Stimulated activated CD4-positive, alpha-beta T cell treated with anti-CD3 and anti-CD28 coated beads, Interleukin-1b, Interleukin-23, amount 100 ng/mL, for 1 hour (primary cell): ENCODE measurements at places on chromosomes 13 and 19.

GRCh38 chr19:45280471-45280961, 29.4 kb downstream of the MARK4 start:
- DNase-seq: no peak

- DNase-seq: no peak
Measured at GRCh38 chr19:20664901-20665781, 3.8 kb upstream of the ZNF626 start.

DNA sequence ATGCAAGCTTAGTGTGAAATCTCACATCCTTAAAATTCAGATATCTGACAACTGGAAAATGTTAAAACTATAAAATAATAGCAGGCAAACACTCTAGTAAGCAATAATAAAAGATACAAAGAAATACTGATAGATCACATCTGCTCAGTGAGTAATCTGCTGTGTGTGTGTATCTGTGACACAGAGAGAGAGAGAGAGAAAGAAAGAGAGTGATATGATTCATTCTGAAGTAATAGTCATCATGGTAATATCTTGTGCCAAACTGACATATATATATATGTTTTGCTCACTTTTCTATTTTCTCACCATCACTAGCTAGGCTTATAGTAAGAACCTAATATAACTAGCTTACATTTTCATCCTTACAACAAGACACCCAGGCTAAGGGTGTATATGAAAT, 288.0 kb upstream of the SLITRK6 start:
- DNase-seq: no peak

- no peak for DNase-seq
Measured at GRCh38 chr13:70170689-70171088, 62.4 kb upstream of the KLHL1 start.

GRCh38 chr13:102679449-102680132, 15.3 kb downstream of the METTL21C start:
- DNase-seq: no peak

- no peak for DNase-seq
Measured at GRCh38 chr19:21158523-21159135, 16.8 kb downstream of the ZNF431 start.

DNA sequence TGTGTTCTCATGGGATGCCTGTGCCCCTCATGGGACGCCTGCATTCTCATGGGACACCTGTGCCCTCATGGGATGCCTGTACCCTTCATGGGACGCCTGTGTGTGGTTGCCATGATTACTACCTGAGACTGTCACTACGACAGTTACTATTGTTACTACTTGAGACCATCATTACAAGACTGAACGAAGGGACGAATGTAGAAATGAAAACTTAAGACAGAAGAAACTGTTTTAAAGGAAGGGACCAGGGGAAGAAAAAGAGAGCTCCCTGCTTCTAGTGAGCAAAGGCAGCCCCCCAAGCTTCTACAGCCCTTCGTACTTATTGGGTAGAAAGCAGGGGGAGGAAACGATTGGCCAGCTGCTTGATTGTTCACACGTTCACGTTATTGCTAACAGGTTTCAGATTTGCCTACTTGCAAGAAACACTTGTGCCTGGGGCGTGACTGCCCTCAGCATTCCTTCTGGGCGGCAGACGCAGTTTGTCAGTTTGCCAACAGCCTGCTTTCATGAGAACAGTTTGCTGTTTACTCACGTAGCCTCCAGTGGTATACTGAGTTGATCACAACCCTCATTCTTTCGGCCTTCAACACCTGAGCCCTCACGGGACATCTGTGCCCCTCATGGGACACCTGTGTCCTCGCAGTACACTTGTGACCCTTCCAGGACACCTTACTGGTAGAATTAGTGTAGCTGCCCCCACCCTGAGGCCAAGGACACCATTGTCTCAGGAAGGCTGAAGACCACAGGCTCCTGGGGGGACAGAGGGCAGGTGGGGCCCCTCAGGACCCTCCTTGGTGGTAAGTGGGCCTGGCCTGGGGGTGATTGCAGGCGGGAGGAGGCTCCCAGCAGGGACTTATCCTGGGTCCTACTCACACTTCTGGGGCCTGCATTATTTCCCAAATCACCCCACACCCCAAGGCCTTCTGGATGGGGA, 2.5 kb upstream of the S1PR4 start:
- DNase-seq: no peak

- no peak for DNase-seq
Measured at GRCh38 chr13:61684976-61685681, 269.5 kb upstream of the PCDH20 start.

GRCh38 chr13:73939071-73939380, 195.2 kb downstream of the KLF12 start:
- no peak for DNase-seq

DNA sequence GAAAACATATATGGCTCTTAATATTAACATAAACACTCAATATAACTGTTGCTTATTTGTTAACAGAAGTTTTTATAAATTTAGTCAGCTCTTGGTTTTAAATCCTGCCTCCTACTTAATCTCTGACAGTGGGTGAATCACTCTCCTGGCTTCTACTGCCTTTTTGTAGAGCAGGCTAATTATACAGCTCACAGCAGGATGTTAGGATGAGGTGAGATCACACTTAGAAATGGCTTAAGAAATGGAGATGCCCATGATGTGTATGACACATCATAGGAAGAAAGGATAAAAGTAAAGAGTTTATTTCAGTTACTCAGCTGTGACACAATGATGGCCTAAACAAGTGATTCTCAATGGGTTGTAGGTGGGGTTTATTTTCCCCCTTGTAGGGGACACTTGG, 345.6 kb downstream of the SPRY2 start:
- DNase-seq: no peak

DNA sequence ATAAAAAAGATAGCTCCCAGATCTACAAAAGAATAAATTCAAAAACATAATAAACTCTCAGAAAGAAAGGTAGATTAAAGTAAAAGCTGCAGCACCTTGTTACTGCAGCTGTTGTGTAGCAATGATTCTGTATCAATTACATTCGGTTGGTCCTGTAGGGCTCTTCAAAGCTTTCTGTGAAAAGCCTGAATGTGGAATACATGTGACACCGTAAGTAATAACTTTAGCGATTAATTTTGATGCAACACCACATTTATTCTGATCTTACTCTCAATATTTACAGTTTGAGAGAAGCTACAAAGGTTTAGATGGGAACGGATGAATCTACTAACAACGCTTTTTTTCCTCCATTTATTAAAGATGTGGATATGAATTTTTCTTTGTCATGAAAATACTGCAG, 279.2 kb downstream of the DACH1 start:
- DNase-seq: no peak
